ENCODE measurements at places on chromosomes 4 and X.

- DNase-seq: no peak
Observed at GRCh38 chr4:153468587-153468986, 2.4 kb downstream of the TMEM131L start.

DNA sequence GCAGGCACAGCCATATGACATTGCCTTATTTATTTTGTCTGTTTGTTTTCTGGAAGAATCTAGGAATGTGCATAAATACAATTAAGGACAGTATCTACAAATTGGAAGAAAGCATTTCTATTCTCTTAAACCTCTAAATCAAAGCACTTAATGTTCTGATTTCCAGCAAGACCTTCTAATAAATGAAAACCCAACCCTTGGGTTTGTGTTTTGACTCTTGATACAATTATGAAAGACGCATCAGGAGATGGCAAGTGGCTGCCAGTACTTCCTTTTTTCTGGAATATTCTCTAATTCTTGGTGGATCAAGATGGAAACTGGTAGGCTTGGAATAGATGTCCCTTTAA is 437 bp upstream of the CPE start:
- DNase-seq: no peak

DNA sequence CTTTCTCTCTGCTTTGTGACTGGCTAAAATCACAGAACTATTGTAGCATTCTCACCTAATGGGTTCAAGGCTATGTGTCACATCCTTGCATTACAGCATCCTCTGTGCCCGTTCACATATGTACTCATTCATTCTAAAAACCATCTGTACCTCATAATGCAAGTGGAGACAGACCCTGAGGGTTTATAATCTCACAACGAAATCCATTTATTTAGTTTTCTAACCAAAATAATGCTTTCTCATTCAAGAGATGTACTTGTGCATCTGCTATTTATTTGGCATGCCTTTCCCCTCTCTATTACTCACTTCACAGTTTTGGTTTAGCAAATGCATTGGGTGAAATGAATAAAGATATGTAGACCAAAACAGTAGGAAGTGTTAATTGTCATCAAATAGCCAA is 261.5 kb downstream of the DCHS2 start:
- DNase-seq: no peak

DNA sequence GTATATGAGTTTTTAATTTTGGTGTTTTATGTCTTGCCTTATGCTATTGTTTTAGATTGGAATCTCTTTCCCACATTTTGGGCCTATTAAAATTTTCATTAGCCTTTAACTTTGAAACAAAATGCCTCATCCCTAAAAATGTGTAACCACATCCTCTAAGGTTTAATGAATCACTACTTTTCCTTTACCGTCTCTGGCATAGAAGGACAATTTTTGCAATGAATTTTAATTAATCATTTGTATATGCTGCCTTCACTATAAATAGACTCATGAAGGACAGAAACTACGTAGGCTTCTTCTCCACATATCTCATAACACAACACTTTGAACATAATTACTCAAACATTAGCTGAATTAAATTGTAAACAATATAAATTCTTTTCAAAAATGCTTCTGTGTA is 421.5 kb downstream of the NLGN4X start:
- DNase-seq: no peak

DNA sequence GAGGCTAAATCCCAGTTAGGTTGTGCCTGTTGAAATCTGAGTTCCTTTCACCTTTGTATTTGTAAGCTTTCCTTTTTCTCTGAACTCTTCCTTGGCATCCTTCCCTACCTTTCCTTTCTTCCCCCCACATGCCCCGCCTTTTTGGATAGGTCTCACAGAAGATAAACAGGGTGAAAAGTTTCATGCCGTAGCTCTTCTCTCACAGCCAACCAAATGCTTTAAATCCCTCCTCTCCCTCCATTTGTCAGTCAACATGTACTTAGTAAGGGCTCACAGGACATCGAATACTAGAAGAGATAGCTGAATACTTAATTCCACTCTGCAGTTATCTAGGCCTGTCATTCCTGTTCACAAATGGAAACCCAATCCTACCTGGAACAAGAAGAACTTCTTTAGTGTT is 107.1 kb upstream of the BMPR1B start:
- no peak for DNase-seq

- DNase-seq: peak; percentile 67
Observed at GRCh38 chrX:118495958-118496762, 545 bp downstream of the DOCK11 start.

DNA sequence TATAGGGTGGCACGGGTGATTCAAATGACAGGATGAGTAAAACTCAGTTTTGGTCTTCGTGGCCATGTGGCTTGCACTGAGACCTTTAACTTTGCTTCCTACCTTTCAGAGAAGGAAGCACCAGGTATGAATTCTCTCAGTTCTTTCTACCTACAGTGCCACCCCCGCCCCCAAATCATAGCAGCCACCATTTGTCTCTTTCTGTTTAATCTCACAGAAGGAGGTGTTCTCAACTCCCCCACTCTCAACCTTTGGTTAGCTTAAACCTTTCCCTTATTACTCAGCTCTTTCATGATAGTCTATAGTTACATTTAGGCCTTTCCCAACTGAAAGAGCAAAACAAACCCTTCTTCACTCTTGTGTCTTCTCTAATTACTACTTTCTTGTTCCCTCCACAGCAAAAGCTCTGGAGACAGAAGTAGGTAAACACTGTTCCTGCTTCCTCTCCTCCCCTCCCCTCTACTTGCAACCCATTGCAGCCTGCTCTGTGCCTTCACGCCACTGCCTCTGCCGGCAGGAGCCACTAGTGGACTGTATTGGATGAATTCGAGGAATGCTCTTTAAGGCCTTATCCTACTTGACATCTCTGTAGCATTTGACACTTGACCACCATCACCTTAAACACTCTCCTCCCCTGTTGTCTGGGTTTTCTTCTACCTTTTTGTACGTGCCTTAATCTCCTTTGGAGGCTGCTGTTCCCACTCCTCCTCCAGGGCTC is 123.7 kb downstream of the AFF1 start:
- DNase-seq: no peak

DNA sequence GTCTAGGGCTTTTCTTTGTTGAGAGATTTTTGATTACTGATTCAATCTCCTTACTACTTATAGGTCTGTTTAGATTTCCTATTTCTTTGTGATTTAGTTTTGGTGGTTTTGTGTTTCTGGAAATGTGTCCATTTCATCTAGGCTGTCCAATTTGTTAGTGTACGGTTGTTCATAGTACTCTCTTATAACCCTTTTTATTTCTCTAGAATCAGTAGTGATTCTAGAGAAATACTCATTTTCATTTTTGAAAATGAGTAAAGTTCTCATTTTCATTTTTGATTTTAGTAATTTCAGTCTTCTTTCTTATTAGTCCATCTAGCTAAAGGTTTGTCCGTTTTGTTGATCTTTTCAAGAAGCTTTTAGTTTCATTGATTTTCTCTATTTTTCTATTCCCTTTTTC is 7.5 kb downstream of the IL13RA1 start:
- no peak for DNase-seq

DNA sequence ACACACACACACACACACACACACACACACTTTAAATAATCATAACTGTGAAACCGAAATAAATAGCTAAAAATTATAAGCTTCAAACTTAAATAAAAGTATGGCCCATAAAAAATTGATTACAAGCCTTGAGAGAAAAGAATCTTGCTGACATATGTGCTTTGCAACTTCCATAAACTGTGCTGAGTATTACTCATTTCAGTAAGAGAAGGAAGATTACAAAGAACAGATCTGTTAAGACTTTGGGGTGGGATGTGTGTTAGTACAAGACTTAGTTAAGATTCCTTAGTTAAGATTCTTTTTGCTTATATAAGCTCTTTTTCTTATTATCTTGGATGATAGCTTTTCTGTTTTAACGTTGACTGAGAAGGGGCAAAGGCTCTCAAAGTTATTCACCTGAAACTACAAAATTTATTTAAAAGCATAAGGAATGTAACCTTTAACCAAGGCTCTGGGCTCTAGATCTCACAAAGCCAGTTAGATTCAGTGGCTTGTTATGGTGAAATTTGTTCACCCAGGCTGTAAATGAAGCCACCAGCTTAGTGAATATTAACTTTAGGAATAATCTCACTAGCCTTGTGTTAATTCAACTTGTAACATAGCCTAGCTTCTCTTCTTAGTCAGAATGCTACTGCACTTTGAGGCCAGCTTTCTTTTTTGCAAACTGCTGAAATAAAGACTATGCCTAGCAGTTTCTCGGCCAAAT is 58.2 kb downstream of the ARSJ start:
- DNase-seq: no peak

- DNase-seq: no peak
Observed at GRCh38 chrX:53246231-53246630, 21.2 kb upstream of the KDM5C start.

- no peak for DNase-seq
Observed at GRCh38 chr4:147790412-147790811, 58.5 kb downstream of the ARHGAP10 start.

GRCh38 chrX:24395775-24396174 is 35.3 kb downstream of the SUPT20HL1 start:
- peak; percentile 71 for DNase-seq

- DNase-seq: no peak
Observed at GRCh38 chr4:100162027-100162685, 28.1 kb downstream of the DDIT4L start.

GRCh38 chr4:147768113-147768512 is 36.2 kb downstream of the ARHGAP10 start:
- no peak for DNase-seq

DNA sequence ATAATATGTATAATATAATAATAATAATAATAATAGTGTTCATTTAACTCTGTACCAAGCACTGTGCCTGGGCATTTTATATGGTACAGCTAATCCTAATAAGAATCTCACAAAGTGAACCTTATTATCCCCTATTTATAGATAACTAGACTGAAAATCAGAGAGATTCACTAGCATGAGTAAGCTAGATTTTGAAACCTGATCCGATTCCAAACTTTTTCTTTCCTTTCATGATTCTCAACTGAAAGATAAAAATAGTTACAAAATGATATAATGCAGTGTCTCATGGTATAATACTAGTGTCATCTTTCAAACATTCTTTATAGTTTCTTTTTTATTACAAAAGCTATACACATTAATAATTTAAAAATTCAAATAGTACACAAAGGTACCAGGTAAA is 55.9 kb upstream of the RNF128 start:
- no peak for DNase-seq

DNA sequence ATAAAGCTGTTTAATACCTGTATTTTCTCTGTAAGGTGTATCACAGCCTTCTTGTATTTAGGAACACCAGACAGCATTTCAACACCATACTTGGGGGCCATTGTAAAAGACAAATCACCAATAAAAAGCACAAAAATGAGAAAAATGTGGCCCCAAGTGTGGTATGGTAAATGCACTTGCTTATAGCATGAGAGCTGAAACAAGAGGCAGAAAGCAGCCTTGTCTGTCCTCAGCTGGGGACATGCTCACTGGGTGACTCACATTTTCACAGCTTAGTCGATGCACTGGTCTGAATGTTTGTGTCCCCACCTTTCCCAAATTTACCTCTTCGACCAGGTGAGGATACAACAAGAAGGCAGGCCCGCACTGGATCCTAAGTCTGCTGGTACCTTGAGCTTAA is 639.7 kb upstream of the AGA start:
- DNase-seq: no peak

- no peak for DNase-seq
Observed at GRCh38 chr4:145876531-145877180, 62.0 kb downstream of the ZNF827 start.

- DNase-seq: no peak
Observed at GRCh38 chr4:133982533-133983224, 218.9 kb downstream of the PABPC4L start.

DNA sequence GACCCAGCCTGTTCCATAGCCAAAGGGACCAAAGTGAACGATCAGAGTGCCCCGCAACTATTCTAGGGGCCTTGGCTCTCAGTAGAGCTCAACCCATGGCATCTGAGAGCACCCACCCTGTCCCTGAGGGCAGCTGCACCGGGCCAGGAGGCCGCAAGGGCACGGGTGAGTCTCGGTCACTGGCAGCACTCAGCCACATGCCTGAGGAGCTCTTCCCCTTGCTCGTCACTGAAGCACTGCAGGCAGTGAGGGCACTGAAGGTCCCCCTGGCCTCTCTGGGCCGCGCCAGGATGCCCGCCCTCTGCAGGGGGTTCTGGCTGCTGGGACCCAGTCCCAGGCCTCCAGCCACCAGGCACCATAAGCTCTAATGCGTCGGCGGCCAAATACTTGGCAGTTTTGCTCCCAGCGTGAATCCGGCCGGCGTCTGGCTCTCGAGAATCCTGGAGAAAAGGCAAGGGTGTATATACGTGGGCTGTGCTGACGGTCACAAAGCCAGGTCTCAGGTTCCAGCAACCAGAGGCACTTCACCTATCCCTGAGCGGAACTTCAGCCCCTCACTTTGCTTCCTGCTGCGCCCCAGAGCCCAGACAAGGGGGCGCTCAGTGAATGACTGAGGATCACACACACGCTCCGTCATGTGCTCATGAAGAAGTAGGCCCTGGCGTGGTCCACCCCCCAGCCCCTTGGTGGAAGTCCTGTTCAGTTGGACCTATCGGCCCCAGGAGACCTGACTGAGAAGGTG is 13.9 kb downstream of the TNIP2 start:
- no peak for DNase-seq

DNA sequence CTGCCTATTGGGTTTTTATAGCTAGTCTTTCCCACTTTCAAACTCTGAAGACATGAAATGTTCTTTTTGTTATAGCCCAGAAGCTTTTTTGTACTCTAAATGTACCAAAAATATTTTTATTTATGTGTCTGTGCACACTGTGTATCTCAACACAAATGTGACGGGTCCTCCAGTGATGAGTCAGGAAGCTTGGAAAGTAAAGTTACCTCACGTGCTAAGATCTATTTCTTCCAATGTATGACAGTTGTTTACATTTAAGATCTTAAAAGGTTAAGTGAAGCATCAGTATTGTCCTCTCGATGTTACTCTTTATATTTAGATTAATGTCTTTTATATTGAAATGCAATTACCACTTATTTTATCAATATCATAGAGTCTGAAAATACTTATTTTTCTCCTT is 29.1 kb upstream of the PRSS12 start:
- no peak for DNase-seq

DNA sequence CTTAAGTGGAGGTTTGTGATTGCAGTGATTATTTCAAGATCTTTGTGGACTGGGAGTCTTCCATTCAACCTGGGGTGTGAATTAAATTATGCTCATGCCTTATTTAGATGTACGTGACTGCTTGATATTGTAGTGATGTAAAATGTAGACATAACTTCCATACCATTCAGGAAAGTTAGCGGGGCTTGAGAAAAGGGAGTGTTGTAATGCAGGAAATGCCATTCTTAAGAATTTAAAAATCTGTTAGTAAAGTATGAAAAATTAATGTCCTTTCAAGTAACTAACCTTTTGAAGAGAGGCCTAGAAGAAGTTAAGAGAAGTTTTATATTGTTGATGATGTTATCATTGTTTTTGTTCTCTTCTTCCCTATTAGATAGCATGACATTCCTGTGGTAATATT is 318.2 kb downstream of the CCSER1 start:
- no peak for DNase-seq

- no peak for DNase-seq
Observed at GRCh38 chrX:39952989-39953388, 144.8 kb downstream of the BCOR start.

GRCh38 chrX:10120828-10121227 is 35.9 kb upstream of the CLCN4 start:
- DNase-seq: no peak

- no peak for DNase-seq
Observed at GRCh38 chrX:71991164-71991563, 80.5 kb downstream of the NHSL2 start.

- DNase-seq: peak; percentile 5
Observed at GRCh38 chrX:38214551-38215531, 5.8 kb downstream of the SRPX start.

- no peak for DNase-seq
Observed at GRCh38 chr4:8383451-8384160, 56.9 kb downstream of the ACOX3 start.
